ENCODE measurements at places on chromosomes 4 and X.

- no peak for DNase-seq
These were observed 38.0 kb downstream of the ELF4 start for GRCh38 chrX:130072345-130072740.

DNA sequence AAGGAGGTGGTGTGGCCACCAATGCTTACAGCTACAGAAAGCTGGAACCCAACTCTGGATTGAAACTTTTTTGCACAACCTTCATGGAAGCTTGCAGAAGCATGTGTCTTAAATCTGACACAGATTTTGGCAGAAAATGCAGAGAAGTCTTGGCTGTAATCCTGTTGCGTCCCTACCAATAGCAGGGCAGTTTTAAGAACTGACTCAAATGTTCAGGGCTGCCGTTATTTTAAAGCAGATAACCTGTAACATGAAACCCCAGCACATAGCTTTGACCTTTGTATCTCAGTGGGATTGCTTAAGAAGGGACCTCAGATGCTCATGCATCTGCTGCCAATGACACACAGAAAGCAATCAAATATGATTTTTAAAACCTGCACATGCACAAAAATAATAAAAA is at the start of gene VEGFD:
Gene VEGFD (minus strand): TSS at position 110 of the 400 bp plus-strand sequence. CDS start 467 bp downstream, outside the sequence.
- DNase-seq = no peak

DNA sequence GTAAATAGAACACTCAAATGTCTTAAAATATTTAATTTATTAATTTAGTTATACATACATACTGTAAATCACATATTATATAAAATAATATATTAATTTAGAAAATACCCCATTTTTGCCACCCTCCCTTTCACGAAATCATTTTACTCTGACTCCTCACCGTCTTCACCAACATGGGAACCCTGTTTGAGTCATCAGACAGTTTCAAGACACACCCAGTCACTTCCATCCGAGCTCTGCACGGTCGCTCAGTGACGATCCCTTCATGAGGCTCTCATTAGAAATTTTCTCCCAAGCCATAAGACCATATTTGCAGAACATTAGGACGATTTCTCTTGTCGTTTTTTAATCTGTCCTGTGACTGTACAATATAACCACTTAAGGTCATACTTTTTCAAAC is 14.5 kb downstream of the ZNF275 start:
- DNase-seq = no peak

DNA sequence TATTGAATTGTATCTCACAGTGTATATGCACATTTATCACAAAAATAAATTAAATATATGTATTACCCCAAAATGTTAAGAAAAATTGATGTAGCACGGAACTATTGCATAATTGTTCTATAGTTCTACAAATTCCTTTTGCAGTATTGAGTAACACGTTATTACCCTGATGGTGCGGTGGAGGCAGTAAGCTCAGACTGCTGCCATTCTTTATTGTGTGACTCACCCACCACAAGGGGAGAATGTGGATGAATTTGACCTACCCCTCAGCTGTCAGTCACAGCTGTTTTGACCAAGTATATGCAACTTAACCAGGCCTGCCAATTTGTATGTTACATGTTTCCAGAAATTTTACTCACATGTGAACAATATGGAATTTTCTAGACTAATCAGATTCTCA is 506.6 kb downstream of the SH3BGRL start:
- no peak for DNase-seq

DNA sequence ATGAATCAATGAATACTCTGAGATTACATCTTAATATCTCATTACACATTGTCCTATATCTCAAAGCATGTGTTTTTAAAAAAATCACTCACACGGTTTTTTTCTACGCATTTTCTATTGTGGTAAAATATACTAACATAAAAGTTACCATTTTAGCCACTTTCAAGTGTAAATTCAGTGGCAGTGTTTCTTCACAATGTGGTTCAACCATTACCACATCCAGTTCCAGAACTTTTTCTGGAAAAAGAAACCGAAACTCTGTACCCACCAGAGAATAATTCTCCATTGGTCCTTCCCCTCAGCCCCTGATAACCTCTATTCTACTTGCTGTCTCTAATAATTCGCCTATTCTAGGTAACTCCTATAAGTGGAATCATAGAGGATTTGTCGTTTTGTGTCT is 35.3 kb upstream of the ACSL1 start:
- no peak for DNase-seq

DNA sequence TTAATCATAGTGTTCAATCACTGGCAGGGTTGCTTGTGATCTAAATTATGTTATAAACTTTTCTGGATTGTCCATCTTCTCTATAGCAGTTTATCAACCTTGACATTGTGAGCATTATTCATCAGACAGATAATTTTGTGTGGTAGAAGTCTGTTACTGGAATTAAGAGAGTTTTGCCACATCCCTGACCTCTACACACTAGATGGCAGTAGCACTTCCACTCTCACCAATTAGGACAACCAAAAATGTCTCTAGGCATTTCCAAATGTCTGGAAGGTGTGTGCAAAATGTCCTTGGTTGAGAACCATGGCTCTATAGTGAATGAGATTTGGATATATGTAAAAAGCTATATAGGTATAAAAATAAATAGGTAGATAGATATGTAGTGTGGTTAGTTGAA is 324.1 kb upstream of the FAM47C start:
- no peak for DNase-seq
